ENCODE measurements at places on chromosomes 1 and 21. TPM values are rescaled to one million over a fixed set of nuclear protein-coding genes. Genes with fewer than 3 reads are reported as not detected.

The COL24A1 gene
- total RNA-seq = 0.13 TPM

The CLEC20A gene
- total RNA-seq = not detected

The B3GALT5 gene
- not detected for total RNA-seq

The APCS gene
- total RNA-seq = not detected

The ADCY10 gene
- 0.17 TPM for total RNA-seq

The RUSC1 gene
- 9.1 TPM for total RNA-seq

The MYOM3 gene
- total RNA-seq = 505 TPM

The TFF3 gene
- total RNA-seq = 3.0 TPM

The CD1E gene
- total RNA-seq = not detected

The SLC35F3 gene
- not detected for total RNA-seq

The SPATA46 gene
- not detected for total RNA-seq

The F11R gene
- 9.4 TPM for total RNA-seq

The CNIH4 gene
- total RNA-seq = 31.1 TPM

The BNIPL gene
- total RNA-seq = 0.21 TPM

The ZNF670 gene
- 0.96 TPM for total RNA-seq

The ZNF695 gene
- not detected for total RNA-seq

The CYP4A22 gene
- not detected for total RNA-seq

The RPTN gene
- not detected for total RNA-seq

The LMNA gene
- 392 TPM for total RNA-seq

The SPRR2A gene
- not detected for total RNA-seq

The DRAXIN gene
- not detected for total RNA-seq

The GALE gene
- total RNA-seq = 6.4 TPM

The SPRR4 gene
- not detected for total RNA-seq

The SPATA21 gene
- not detected for total RNA-seq

The CACYBP gene
- 69.4 TPM for total RNA-seq

The MSH4 gene
- total RNA-seq = 0.88 TPM

The KMO gene
- not detected for total RNA-seq

The HMCN1 gene
- 1.8 TPM for total RNA-seq

The VWA5B1 gene
- total RNA-seq = not detected

The ASCL5 gene
- 0.26 TPM for total RNA-seq

All from psoas muscle (tissue), 8 donors.